Ammon's horn (tissue), 1 donor: ENCODE measurements at places on chromosomes 6 and 20.
A peak's percentile ranks its signal among the peaks of the same experiment; 100 is the strongest.

DNA sequence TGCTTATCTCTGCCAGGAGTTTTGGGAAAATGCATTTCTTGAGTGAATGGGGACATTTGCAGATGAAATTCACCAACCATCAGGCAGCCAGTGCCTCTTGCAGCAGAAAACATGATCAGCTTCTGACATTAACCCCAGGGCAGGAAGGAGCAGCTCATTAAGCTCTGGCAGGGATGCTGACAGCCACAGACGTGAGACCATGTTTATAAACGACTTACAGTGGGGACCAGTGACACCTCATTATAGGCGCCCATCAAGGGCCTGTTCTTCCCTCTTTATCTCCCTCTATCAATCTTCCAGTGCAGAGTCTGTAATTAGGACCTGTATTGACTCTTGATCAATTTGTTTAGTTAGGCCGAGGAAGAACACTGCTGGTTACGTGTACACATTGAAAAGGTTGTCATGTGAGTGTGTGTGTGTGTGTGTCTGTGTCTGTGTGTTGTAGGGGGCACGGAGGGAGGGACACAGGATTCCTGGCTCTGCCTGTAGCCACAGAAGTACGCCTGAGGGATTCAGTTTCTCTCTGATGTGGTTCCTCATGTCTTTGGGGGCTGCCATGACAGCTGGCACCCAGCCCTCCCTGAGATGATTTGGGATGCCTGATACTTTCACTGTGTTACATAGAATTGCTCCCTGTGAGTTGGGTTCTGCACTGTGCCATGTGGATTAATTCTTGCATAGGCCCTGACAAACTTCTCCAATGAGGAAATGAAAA lies 428.4 kb upstream of the CHD6 start:
- DNase-seq = no peak

DNA sequence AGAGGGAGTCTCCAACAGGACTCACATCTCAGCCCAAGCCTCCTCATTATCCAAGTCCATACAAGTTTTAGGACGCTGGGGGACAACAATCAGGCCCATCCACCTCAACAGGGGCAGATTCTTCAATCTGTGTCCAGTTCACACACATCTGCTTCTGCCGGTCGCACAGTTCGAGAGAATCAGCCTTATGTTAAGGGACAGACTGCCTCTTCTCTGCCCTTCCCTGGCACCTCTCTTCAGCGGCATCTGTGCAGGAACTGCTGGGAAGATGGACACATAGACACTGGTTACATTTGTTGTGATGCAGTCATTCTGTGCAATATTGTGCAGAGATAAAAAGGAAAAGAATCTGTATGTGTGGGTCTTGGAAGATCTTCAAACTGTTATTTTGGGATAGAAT lies 21.0 kb downstream of the ULBP1 start:
- DNase-seq = no peak

DNA sequence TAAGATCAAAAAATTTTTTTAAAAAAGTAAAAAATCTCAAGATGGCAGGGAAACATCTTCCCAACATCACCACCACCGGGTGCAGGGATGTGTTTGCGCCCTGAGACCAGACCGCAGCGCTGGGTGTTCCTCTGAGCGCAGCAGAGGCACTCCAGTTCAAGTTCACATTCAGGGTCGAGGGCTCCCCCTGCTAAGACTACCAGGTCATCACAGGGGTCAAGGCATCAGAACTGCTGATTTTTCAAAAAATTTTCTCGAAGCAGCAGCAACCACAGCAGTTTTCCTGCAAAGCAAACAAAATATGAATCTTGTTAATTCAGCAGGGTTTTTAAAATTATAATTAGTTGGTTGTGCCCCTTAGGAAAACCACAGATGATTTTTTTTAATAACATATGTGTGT lies 83.1 kb downstream of the MYLK4 start:
- DNase-seq = no peak

- no peak for DNase-seq
Observed at GRCh38 chr6:21257125-21257524, 336.4 kb upstream of the SOX4 start.

- no peak for DNase-seq
Observed at GRCh38 chr20:15318682-15319081, 981.3 kb upstream of the FLRT3 start.

GRCh38 chr6:43665376-43665775 lies 20.5 kb downstream of the RSPH9 start:
- DNase-seq = no peak

GRCh38 chr20:19304886-19305415 lies 92.5 kb downstream of the SLC24A3 start:
- DNase-seq = no peak

- no peak for DNase-seq
Observed at GRCh38 chr6:133854364-133855275, 34.3 kb upstream of the TCF21 start.

DNA sequence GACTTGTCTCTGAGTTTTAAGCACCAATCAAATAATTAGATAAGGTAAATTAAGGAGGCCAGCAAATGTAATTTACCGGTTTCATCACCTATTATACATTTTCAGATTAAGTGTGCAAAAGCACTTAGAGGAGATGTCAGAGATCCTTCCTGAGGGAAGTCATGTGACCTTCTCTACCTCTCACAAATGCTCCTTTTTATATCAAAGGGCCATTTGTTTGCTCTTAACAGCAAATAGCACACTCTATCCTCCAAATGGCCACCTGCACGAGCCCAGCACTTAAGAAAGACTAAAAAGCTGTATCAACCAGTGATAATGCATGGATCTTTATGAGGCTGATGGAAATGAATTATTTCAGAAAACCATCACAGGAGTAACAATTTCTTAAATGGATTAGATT lies 149.4 kb downstream of the ELOVL4 start:
- no peak for DNase-seq

- no peak for DNase-seq
Observed at GRCh38 chr6:134457941-134458340, 140.0 kb upstream of the SGK1 start.

DNA sequence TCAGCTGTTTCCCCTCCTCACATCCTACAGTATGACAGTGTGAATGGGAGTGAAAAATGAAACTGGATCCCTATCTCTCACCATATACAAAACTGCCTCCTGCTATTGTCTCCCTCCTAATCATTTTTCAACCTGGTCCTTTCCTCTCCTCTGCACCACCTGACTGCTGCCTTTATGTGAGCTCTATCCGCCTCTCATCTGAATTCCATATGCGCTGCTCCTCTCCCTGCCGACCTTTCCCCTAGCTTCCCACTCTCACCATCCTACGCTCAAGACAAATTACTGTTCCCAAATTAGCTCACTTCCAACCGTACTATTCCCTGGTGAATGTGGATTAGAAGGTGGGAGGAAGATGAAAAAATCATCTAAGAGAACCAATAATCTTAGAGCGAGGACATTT lies 148.4 kb upstream of the FBXL4 start:
- DNase-seq = no peak

DNA sequence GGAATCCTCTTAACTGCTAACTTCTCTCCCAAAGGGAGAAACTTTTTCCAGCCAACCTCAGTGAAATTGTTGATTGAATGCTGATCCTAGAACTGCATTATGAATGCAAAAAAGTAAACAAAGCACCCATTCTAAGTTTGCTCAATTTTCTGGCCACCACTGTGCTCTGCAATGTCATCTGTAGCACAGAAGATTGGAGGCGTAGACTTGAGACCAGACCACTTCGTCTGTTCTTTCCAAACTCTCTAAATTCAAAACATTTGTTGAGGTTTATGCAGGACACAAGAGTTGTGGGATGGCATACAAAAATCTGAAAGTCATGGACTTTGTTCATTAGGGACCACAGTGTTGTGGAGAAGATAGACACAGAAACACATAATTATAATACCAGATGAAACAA lies 11.1 kb upstream of the TSPYL1 start:
- no peak for DNase-seq

- no peak for DNase-seq
Observed at GRCh38 chr20:47843886-47844567, 58.7 kb upstream of the SULF2 start.

GRCh38 chr6:42120895-42121865 lies 21.2 kb downstream of the C6orf132 start:
- DNase-seq = no peak

DNA sequence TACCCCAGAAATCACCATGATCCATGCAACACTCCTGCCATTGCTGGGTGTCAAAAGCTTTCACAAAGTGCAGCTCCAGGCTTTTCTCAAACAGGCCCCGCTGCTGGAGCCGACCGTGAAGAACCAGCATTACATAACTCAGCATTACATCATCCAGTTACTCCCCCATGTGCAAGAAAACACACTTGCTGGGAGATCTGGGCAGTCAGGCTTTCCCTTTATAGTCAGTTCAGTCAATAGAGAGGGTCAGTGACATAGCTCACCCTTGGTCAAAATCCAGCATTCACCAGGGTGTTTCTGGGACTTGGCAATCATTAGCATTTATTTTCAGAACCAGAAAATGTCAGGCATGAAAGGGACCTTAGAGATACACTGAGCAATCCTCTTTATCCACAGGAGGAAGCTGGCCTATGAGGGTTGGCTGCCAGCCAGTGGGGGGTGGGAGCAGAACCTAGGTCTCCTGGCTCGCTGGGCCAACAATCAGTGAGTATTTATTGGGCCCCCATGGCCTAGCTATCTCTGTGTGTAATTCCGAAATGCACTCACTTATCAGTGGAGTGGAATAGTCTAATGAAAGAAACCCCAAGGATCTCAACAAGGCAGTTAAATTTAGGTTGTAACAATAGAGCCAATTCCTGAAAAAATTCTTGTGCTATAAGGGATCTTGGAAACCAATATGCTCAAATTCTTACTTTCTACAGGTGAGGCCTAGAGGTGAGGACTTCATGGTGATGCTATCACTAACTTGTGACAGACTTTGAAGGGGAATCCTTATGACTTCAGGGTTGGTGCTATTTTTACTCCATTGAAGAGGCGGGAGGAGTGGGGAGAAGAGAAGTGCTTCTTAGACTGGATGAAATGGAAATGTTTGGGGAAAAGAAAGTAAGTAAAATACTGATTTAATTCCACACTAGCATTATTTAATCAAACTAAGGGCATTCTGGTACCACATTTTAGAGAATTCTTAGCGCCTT lies 54.6 kb downstream of the LYRM4 start:
- DNase-seq = peak; percentile 93

GRCh38 chr20:11379257-11380011 lies 538.3 kb upstream of the BTBD3 start:
- DNase-seq = no peak

DNA sequence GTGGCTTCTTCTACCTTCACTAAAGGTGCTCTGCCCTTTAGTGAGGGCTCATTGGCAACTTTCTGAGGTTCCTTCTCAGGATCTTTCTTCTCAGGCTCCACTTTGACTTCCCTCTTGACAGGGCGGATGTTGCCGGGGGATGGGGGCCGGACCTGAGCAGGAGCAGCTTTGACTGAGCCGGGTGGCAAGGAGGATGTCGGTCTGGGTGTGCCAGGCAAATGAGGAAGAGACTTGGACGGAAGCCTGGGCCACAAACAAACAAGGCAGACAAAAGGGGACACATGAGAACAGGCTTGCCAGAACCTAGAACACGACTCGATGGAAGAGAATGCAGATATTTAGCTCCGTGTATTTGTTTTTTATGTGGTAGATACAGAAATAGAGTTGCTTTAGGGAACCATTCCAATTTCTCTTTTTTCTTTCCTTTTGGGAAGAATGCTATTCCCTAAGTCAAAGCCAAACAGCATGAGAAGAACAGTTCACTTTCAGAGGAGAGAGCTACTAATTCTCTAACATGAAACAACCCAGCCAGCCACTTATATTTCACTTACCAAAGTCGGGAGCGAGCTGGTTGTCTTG lies 76.2 kb upstream of the BCLAF1 start:
- peak; percentile 87 for DNase-seq

- DNase-seq = no peak
Observed at GRCh38 chr6:116695401-116695800, 14.4 kb downstream of the KPNA5 start.

- no peak for DNase-seq
Observed at GRCh38 chr6:30399390-30400058, 54.6 kb downstream of the RPP21 start.

- no peak for DNase-seq
Observed at GRCh38 chr6:75428204-75428603, 65.4 kb downstream of the FILIP1 start.

GRCh38 chr20:61749406-61750075 lies 316.1 kb downstream of the TAF4 start:
- no peak for DNase-seq

DNA sequence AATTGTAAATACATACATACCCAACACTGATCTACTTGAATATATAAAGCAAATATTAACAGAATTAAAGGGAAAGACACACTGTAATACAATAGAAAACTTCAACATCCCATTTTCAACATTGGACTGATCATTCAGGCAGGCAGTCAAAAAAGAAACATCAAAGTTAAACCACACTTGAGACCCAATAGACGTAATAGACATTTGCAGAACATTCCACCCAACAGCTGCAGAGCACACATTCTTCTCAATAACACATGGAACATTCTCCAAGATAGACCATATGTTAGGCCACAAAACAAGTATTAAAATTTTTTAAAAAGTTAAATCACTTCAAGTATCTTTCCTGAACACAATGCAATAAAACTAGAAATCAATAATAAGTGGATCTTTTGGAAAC lies 698.2 kb downstream of the COL12A1 start:
- DNase-seq = no peak
